Effector CD4-positive, alpha-beta T cell (primary cell): ENCODE measurements at places on chromosomes 7 and 10.

GRCh38 chr7:20411372-20411771 is 80.7 kb downstream of the ITGB8 start:
- DNase-seq, result no peak

DNA sequence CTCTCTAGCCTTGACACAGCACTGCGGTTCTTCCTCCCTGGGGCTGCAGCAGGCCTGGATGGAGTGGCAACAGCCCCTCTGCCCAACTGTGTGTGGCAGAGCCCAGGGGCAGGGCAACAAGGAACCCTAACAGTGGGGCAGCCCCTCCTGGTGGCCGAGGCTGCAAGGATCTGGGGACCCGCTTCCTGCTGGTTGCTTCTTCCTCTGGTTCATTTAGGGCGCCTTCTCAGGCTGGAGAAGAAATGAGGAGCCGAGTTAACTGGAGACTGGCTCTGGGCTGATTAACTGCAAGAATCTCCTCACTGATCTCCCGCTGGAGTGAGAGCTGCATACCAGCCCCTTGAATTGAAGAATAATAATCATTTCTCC is 80.1 kb upstream of the EMX2 start:
- no peak for DNase-seq

- no peak for DNase-seq
Measured at GRCh38 chr7:26724795-26725194, 139.6 kb downstream of the SKAP2 start.

GRCh38 chr7:2034291-2035201 is 198.2 kb downstream of the MAD1L1 start:
- peak; percentile 1 for DNase-seq

GRCh38 chr10:60446070-60446833 is 56.6 kb upstream of the ANK3 start:
- DNase-seq, result no peak
